Germinal center (tissue), 1 donor: ENCODE measurements at places on chromosomes 7 and 10.

DNA sequence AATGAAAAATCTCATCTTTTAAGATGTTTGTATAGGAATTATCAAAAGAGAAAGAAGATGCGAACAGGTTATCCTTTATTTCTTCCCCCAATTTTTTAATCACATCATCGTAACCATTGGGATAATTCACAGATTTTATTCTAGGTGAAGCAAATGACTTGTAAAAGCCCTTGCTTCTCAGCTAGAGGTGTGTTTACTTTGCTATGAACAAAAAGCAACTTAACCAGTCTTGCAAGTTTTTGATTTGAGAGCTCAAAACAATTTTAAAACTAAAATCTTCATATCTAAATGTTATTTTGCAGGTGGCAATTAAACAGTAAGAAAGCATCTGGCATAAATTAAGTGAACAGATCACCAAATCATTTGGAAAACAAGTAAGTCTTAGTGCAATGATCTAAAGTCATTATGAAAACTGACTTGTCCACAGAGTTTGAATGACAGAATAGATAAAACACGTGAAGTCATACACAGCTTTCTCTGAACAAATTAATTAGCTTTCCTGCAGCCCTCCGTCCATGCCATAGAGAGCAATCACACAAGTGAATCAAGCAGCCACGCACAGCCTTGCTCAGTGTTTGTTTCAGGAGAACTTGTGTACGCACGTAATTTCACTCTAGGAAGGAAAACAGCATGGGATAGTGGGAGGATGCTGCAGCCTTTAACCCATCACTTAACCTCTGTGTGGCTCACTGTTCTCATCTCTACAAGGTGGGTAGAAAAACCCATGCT lies 85.0 kb upstream of the ZNF800 start:
- no peak for DNase-seq

DNA sequence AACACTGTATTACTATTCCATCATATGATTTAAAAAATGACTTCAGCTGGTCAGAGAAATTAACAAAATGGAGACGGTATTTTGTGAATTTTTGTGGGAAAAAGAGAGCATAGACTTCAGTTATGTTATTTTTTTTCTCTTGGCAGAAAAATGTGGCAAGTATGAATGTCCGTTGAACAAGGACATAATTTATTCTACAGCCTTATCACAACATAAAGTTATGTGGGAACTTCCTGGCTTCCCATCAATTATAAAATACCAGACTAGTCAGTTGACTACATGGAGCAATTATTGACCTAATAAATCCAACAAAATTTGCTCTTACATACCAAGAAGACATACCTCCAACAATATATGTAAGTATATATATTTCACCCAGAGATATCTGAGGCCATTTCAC lies 88.6 kb upstream of the PPP1R3A start:
- no peak for DNase-seq

DNA sequence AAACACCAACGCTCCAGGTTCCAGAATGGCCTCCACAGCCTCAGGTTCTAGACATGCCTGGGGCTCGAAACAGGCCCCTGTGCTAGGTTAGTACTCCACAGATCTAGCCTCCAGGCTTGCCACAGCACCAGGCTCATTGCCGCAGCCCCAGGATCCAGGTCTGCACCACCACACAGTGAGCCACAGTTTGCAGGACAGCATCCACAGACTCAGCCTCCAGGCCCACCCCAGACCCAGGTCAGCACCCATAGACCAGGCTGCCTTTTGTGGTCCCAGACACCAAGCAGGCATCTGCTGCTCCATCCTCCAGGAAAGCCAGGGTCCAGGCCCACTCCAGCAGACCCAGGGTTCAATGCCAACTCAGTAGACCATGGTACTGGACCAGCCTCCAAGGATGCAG lies 132.3 kb upstream of the VSTM2A start:
- no peak for DNase-seq

DNA sequence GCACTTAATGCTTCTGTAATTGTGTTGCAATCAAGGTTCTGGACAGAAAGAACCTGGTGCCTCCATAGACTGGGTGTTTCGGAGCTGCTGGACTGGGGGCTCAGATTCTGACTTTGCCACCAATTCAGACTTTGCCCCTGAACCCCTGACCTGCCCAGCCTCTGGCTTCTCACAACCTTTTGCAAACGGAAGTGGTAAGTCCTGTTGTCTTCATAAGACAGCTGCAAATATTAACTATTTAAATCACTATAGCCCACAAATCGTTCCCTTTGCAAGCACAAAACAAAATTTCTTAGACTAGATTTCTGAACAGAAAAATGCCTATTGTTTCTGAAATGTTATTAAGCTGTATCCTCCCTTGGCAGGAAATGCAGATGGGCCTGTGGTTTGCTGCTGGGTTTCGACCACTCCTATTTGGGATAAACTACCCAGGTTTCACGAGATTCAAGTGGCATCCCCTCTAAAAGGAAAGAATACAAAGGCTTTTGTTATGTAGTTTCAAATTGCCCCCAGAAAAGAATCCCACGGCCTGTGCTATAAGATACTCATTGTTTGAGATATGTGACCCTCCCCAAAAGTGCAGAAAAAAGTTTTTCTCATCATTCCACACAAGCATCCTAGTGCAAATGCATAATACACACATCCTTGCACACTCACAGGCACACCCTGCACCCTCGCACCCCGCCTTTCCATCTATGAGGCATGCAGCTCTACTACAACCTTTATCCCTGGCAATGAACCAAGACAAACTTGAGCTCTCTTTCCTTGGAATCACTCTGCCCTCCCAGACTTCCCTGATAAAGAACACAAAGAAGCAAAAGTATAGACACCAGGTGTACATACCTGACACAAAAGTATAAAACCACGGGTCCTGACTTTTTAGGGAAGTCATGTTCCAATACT lies 209.1 kb downstream of the PRPF18 start:
- no peak for DNase-seq

GRCh38 chr7:158443688-158444483 lies 143.7 kb downstream of the PTPRN2 start:
- no peak for DNase-seq

DNA sequence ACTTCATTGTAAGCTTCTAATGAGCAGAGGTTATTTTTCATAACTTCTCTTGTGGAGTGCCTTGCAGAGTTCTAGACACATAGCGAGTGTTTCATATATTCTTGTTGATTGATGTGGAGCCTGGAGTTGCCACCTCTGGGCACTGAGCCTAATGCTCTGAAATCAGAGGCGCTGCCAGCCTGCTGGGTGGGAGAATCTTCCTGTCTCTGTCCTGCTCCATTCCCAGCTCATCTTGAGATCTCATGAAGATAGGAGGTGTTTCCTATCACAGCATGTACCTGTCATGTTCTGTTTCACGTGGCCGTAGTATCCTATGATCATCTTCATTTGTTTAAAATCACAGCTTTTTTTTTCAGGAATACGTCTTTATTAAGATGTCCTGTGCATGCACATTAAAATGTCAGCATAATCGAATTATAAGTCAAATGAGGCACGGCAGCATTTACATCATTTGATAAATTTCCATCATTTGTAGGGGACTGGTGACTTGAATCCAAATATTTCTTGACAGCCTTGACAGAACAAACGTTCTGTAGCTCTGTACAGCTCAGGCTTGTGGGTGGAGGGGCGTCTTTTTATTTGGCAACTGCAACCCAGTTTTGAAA lies 393.0 kb downstream of the PHTF2 start:
- no peak for DNase-seq

DNA sequence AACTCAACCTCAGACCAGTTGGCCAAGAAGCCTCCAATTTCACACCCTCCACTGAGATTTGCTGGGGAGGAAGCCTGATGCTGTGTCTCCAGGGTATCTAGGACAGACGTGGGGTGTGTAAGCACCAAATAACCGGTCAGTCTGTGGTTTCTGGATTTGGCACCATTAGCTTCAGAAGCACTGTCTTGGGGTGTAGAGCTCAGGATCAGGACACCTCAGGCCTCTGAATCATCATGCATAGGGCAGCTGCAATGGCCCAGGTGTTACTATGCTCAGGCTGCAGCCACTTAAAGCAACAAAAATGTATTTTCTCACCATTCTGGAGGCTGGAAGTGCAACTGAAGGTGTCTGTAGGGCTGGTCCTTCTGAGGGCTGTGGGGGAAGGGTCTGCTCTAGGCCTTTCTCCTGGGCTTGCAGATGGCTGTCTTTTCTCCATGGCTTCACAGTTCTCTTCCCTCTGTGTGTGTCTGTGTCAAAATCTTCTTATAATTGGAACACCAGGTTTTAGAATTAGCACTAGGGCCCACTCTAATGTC lies 73.4 kb upstream of the SEPHS1 start:
- DNase-seq, result no peak

GRCh38 chr10:6070660-6071059 lies 8.5 kb upstream of the IL2RA start:
- no peak for DNase-seq

GRCh38 chr10:69385454-69386350 lies 31.0 kb downstream of the TACR2 start:
- no peak for DNase-seq

- DNase-seq, result no peak
These were observed 26.4 kb downstream of the MBL2 start for GRCh38 chr10:52746169-52746568.

DNA sequence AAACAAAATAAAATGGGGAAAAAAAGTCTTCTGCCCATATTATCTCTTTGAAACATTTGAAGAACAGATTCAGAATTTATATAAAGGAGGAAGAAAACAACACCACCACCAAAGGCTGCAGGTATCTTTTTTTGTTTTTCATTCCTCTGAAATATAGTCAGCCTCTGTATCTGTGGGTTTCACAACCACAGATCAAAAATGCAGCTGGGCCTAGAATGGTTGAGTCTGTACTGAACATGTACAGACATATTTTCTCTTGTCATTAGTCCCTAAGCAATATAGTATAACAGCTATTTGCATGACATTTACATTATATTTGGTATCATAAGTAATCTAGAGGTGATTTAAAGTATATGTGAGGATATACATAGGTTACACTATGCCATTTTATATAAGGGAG lies 559.7 kb upstream of the LRRN3 start:
- no peak for DNase-seq

- DNase-seq, result no peak
These were observed 163.4 kb upstream of the MKLN1 start for GRCh38 chr7:131164025-131164925.

- peak; percentile 6 for DNase-seq
These were observed at the start of gene TFPI2 for GRCh38 chr7:93890464-93891068. Gene TFPI2, minus strand, starts transcription at chr7:93890753. Its CDS starts 75 bp downstream, at chr7:93890678.

DNA sequence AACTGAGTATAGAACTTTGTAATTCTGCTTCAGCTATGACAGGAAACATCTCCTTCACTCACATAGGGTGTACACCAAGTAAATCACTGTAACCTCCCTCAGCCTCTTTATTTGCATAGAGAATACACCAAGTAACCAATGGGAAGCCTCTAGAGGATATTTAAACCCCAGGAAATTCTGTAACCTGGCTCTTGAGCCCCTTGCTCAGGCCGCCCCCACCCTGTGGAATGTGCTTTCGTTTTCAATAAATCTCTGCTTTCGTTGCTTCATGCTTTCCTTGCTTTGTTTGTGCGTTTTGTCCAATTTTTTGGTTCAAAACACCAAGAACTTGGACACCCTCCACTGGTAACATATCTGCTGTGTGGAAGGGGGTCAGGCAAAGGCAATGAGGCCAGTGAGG lies 60.2 kb downstream of the CLRN3 start:
- DNase-seq, result no peak

DNA sequence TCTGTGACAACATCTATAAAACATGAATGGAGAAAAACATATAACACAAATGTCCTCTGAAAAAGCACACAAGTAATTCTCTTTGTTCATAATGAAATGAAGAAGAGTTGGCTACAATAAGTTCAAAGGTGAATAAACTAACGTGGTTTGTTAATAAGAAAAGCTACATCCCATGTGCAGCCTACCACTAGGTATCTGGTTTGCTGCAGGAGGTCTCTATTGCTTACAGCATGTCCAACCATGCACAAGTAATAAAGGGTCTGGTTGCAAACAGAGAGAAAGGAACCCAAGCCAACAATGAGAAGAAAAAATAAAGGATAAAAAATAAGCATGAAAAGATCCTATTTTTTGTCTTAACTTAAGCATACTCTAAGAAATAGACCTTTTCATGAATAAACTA lies 139.2 kb downstream of the CHCHD3 start:
- DNase-seq, result no peak
